ENCODE measurements at places on chromosomes 16 and 17.

DNA sequence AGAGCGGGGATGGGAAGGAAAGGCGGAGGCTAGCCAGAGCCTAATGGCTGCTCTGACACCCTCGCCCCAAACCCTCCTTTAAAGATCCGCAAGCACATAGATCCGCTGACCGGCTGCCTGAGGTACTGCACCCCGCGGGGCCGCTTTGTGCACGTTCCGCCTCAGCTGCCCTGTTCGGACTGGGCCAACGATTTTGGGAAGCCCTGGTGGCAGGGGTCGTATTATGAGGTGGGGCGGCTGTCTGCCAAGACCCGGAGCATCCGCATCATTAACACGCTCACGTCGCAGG, 663 bp downstream of the CYB5D1 start:
- DNase-seq: peak; percentile 44

DNA sequence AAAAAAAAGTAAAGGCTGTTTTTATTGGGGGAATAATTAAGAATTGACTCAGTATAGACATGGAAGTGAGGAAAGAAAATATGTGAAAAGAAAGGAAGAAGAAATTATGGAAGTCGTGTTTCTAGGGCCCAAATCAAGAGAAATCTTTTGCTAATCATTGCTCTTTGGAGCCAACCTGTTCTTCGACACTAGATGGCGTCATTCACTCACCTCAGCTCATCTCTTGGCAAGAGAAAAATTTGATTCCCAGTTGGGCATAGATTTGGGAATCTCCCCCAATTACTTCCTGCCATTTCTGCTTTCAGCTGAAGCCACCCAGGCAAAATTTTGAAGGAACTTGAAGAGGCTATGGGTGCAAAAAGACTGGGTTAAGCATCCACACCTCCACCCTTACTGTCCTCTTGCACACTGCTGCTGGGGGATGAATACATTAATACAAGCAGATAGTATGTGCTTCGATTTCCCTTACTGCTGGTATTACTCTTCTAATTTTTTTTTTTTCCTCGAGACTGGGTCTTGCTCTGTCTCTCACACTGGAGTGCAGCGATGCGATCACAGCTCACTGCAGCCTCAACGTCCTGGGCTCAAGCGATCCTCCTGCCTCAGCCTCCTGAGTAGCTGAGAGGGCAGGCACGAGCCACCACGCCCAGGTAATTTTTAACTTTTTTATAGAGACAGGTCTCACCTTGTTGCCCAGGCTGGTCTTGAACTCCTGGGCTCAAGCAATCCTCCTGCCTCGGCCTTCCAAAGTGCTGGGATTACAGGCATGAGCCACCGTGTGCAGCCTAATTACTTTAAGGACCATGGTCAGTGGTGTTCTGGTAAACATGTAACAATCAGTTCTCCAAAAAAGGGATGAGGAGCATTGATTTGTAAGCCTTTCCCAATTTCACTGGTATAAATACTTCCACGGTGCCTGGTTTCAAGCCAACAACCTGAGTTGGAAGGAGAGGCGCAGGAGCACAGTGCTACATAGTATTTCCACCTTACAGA, 13.5 kb downstream of the PSMD7 start:
- no peak for DNase-seq

- DNase-seq: no peak
These were observed 26.8 kb downstream of the TRPV2 start for GRCh38 chr17:16442141-16442540.

- no peak for DNase-seq
These were observed 325.1 kb upstream of the ERCC4 start for GRCh38 chr16:13594823-13595222.

DNA sequence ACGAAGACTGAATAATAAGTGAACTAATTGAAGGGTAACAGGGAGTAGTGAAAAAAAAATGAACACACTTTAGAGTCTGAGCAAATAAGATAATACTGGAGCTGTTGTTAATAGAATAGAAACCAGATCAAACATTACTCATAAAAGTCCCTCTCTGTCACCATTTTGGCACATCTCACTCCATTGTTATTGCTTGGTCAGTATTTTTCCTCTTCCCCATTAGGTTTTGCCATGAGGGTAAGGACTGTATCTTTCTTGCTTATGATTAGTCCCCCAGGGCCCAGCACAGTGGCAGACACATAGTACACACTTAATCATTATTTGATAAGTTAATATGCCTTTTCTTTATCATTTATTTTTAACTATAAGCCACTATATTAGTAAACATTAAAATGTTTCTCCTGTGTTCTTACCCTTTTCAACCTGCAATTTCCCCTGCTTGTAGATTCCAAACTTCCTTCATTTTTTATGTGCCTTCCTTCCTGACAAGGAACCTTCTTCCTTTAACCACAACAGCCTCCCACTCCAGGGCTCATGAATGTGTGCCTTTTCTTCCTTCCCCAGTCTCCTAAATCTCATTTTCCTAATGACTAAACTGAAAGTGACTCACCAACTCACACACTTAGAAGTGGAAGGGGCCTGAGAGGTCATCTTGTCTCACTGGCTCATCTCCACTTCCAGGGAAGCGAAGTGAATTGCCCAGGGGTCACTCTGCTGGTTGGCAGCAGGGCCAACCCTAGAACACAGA, 88.2 kb upstream of the HAS3 start:
- no peak for DNase-seq

GRCh38 chr17:65800655-65801054, 239.2 kb upstream of the AXIN2 start:
- no peak for DNase-seq

GRCh38 chr16:77555126-77555525, 120.3 kb upstream of the ADAMTS18 start:
- no peak for DNase-seq

GRCh38 chr16:60413969-60414368, 1622.3 kb downstream of the CDH8 start:
- DNase-seq: no peak

DNA sequence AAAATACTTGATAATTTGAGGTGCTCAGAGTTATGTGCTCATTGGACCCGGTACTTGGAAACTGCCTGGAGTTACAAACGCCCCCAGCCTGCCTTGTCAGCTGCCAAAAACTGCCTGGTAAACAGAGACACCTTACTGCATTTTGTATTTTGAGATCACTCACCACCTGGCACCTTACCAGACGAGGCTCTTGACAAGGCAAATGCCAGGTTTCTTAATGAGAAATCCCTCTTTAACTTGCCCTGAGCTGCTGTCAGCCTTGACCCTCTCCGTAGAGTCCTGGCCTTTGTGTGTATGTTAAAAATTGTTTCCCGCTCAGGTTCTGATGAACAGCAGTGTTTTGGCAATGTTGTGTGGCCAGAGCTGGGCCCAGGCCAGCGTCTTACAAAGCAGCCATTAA, 28.8 kb downstream of the SYT17 start:
- DNase-seq: no peak

GRCh38 chr17:44842748-44843147, 4.9 kb upstream of the HIGD1B start:
- DNase-seq: no peak

- DNase-seq: no peak
These were observed 18.2 kb downstream of the ATXN1L start for GRCh38 chr16:71863995-71864394.

- DNase-seq: peak; percentile 48
These were observed 57.2 kb downstream of the SDK2 start for GRCh38 chr17:73586921-73587602.

GRCh38 chr16:88599092-88599733, 29.0 kb downstream of the ZC3H18 start:
- DNase-seq: peak; percentile 88

- DNase-seq: peak; percentile 60
These were observed at the start of gene FLII for GRCh38 chr17:18258356-18259038. Gene FLII, minus strand, starts transcription at chr17:18258738. Its CDS starts 48 bp downstream, at chr17:18258690.

GRCh38 chr17:74815550-74816370, 39.6 kb upstream of the NAT9 start:
- DNase-seq: no peak

DNA sequence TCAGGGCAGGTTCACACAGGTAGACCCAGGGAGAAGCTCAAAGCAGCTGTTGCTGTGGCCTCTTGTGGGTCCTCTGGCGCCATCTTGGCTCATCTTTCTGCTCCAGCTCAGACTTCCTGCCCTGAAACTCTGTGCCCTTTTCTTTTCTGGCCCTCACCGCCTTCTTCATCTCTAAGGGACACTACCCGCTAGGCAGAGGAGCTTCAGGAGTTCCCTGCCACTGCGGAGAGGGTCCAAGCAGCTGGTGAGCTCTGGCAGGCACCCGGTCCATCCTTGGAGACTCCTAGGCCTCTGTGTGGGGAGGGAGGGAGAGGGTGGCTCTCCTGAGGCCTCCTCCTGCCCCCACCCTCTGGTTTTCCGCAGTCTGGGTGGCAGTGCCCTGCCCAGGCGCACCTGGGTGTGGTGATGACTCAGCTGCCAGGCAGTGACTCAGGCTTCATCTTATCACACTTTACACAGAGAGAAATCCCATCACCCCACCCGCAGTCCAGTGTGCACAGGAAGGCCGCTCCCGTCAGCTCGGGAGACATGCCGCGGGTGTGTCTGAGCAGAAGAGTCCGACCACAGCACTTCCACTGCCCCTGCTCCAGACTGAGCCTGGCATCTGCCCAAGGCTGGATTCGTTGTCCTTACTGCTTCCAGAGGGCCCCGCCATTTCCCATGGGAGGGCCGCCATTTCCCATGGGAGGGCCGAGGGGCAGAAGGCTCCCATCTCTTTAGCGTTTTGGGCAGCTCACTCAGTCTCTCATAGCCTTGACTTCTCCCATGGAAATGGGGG, 7.3 kb downstream of the NT5C start:
- peak; percentile 52 for DNase-seq

DNA sequence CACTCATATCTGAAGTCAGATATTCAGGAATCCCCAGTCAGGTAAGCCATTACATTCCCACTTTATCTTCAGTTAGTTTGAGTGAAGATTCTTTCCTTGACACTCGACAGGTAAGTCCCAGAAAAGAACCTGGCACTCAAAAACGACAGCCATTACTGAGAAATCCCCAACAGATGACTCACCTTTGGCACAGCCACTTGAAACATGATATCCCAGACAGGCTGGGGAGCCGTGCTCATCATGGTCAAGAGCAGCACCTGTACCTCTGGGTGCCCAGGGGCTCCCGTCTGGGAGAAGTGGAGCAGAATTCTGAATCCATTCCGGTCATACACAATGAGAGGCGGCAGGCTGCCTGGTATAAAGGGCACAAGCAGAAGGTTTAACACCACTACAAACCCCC, 16.8 kb upstream of the COG7 start:
- DNase-seq: no peak

DNA sequence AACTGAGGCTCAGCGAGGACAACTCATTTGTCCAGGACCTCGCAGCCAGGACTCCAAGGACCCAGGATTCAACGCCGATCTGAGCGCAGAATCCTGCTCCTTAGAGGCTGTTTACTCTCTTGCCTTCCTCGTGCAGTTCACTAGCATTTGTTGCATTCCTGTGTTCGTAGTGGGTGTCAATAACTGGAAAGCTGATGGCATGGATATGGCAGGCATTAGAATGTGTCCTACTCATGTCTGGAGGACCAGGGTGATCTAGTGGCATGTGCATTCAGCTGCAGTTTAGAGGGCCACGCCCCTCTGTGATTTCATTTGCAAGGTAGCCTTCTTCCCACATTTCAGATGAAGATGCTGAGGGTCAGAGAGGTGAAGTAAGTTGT, 510 bp downstream of the CRISPLD2 start:
- no peak for DNase-seq

DNA sequence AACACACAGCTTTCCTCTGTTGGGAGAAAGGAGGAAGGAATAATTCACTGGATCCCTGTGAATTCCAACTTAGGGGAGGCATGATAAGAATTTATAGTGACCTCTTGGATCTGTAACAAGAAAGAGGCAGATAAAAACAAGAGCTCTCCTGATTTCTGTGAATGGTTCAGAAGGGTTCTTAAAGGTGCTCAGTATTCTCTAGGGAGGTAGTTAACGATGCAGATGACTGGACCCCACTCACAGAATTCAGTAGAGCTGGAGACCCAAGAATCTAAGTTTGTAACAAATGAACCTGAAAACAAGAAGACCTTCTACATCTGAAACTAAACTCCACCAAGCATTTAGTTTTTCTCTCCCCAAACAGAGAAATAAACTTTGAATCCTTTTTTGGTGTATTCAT, 8.6 kb downstream of the ZNRF1 start:
- no peak for DNase-seq

GRCh38 chr17:20191056-20191455, 181.9 kb downstream of the SPECC1 start:
- DNase-seq: no peak

DNA sequence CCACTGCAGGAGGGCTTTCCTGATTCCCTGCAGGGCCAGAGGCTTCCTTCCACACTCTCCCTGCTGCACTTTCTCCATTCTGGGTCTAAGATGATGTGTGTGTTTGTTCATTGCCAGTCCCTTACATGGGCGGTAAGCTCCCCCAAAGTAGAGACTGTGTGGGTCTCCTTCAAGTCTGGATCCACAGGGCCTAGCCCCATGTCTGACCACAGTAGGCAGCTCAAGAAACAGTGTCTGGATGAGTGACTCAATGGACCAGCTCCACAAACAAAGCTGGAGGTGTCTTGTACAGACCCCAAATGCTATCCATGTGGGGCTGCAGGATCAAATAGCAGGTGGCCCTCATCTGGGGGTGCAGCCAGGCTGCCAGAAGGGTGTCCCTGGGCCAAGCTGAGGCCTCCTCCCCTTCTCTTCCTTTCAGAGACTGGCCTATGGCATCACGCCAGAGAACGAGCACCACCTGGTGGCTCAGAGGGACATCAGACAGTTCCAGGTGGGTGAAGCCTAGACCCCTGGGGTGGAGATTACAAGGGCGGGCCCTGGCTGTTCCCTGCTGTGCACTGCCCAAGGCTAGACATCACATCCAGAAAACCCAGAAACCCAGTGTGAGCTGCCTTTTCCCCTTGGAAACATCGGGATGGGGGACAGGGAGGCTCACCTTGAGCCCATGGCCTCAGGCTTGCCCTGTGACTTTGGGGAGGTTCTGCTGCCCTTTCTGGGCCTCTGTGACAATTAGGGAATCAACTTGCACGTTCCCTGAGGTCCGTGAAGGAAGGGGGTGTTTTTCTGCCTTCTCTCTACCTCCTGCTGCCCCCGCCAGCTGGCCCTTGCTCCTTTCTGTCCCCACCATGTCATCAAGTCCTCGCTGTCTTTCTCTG, 45.9 kb downstream of the SLC6A2 start:
- peak; percentile 45 for DNase-seq

- DNase-seq: no peak
These were observed 64.1 kb downstream of the PLCG2 start for GRCh38 chr16:81843243-81843582.

DNA sequence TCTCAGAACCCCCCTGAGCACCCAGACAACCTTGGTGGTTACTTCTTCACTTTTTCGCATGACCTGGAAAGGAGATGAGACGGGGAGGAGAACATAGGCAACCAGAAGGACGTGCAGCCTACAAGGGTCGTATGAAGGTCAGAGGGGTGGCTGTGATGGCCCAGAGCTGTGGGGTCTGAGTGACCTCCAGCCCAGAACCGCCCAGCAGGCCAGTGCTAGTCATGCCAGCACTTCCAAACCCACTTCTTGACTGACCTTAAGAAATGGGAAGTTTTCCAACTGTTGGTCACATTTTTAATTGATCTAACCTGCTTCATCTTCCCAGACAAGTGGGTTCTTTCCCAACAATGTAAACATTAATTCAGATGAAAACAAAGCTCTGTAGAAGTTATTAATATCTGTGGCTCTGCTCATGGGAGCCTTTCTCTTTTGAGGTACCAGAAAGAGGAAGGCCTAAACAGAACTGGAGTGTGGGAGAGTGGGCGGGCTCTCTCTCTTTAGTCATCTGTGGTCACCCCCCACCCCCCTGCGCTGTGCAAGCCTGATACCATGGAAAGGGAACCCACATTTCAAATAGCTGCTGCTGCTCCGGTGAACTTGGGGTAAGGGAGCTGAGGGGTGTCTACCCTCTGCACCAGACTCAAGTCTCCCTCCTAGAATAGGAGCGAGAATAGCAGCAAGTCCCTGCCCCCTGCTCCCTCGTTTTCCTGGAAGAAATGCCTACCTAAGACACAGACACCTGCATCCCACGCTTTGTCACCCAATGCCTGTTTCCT, 101.6 kb downstream of the RAB11FIP4 start:
- DNase-seq: peak; percentile 59

Data from left ventricle myocardium inferior (tissue), 1 donor.